Astrocyte of the spinal cord (primary cell): ENCODE measurements at places on chromosomes 16 and 17.

DNA sequence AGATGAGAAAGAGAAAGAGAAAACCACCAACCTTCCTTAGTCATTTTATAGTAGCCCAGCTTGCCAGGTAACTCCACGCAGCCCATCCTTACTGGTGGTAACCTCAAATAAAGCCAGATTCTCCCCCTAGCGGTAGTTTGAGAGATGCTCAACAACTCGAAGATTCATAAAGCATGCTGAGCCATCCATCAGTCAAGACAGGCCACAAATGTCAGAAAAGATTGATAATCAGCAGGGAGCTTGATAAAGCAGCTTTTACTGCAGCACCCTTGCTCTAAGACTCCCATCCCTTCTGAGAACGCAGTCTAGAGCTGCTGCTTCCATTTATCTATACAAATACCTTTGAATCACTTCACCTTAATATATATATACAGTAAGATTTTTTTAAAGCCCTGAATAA lies 451.5 kb upstream of the HSBP1 start:
- peak; percentile 61 for DNase-seq

DNA sequence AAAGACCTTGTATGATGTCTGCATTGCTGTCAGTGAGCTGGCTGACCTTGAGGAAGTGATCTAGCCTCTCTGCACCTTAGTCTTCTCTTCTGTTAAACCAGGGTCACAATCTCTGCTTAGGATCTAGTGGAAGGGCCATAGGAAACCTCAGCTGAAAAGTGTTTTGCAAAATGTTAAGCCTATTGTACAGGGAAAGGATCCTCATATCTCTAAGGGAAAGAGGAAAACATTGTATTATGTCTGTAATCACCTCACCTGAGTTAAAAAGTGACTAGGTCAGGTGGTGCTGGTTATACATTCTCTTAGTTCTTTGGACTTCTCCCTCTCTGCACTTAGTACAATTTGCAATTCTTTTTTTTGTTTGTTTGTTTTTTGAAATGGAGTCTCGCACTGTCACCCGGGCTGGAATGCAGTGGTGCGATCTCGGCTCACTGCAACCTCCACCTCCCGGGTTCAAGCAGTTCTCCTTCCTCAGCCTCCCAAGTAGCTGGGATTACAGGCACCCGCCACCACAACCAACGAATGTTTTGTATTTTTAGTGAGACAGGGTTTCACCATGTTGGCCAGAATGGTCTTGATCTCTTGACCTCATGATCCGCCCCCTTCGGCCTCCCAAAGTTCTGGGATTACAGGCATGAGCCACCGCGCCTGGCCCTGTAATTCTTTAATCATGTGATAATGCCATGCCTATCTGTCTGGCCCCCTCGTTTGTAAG lies 2.0 kb upstream of the SEPHS2 start:
- no peak for DNase-seq

- no peak for DNase-seq
These were observed 22.9 kb downstream of the C1QTNF1 start for GRCh38 chr17:79046916-79047280.

GRCh38 chr17:2064980-2065785 lies 10.3 kb downstream of the HIC1 start:
- DNase-seq = peak; percentile 82

- no peak for DNase-seq
These were observed 437.7 kb downstream of the HS3ST3B1 start for GRCh38 chr17:14738652-14738988.

GRCh38 chr16:75256696-75257343 lies 5.4 kb upstream of the BCAR1 start:
- peak; percentile 59 for DNase-seq

DNA sequence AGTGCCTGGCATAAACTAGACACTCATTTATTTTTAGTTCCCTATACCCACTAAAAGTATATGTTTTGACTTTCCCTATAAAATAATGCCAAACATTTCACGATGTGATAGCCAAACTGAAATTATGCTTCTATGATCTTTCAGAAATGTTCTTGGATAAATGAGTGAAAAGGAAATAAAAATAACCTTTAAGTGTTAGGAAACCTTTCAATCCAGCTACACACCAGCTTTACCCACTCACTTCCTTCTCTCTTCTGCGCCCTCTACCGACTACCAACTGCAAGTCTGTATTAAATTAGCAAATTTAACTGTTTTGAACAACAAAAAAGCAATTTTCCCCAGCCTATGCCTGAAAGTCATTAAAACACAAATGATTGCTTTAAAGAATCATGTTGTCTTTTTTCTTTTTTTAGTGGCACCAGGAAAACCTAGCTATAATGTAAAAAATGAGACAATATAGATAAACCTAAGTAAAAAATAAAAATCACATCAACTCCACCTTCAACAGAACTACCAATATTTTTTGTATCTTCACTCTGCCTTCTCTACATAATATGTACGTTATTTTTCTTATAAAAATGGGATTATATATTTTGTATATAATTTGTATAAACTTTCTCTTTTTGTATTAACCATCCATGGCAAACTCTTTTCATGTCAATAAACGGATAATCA lies 13.2 kb upstream of the TMEM100 start:
- peak; percentile 59 for DNase-seq

DNA sequence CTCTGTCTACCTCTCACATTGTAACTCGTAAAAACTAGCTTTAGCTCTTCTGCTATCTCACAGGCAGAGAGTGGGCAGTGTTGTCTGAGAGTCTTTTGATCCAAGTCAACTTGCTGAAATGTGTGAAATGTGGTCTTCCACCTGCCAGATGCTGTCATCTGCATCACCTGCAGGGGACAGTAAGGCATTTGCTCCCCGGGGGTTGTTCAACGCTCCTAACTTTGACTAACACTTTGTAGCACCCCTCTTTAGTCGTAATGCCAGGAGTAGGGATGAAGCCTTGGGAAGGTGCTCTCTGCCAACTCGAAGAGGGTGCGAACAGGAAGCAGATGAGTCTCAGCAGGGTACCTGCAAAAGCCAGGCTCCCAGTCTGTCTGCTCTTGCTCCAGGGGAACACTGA lies 36.1 kb downstream of the SNX11 start:
- DNase-seq = no peak

- no peak for DNase-seq
These were observed at the start of gene HBZ for GRCh38 chr16:152141-153128. HBZ (plus strand) TSS chr16:152644; CDS start chr16:152910, 266 bp downstream.

- DNase-seq = no peak
These were observed 31.4 kb downstream of the STX8 start for GRCh38 chr17:9544221-9544620.

DNA sequence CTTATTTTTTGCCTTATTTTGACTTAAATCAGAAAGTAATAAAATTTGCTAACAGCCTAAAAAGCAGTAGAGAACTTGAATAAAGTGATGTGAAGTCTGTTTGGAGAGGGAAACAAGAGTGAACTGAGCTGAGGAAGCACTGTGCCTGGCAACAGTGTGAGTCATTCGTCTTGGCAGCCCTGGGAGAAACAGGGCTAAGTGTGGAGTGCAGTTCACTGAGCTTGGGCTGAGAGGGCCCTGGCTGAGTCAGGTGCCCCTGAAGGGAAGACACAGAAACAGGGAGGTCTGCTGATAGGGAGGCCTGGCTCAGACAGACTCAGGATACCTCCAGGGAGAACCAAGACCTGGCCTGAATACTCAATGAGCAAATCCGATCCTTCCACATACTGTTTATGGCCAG lies 132.1 kb downstream of the HS3ST4 start:
- DNase-seq = no peak

DNA sequence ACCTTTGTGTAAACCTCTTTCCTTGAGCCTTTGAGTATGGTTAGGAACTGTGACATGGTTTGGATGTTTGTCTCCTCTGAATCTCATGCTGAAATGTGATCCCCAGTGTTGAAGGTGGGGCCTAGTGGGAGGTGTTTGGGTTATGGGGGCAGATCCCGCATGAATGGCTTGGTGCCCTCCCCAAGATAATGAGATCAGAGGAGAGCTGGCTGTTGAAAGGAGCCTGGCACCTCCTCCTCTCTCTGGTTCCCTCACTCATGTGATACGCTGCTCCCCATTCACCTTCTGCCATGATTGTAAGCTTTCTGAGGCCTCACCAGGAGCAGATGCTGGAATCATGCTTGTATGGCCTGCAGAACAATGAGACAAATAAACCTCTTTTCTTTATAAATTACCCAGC lies 1110.2 kb downstream of the CDH11 start:
- DNase-seq = no peak

- DNase-seq = peak; percentile 64
These were observed 125.8 kb downstream of the CCDC182 start for GRCh38 chr17:57619061-57619937.

GRCh38 chr17:11170881-11171280 lies 70.1 kb upstream of the SHISA6 start:
- DNase-seq = no peak

- no peak for DNase-seq
These were observed 239.7 kb upstream of the ERCC4 start for GRCh38 chr16:13680021-13680889.

DNA sequence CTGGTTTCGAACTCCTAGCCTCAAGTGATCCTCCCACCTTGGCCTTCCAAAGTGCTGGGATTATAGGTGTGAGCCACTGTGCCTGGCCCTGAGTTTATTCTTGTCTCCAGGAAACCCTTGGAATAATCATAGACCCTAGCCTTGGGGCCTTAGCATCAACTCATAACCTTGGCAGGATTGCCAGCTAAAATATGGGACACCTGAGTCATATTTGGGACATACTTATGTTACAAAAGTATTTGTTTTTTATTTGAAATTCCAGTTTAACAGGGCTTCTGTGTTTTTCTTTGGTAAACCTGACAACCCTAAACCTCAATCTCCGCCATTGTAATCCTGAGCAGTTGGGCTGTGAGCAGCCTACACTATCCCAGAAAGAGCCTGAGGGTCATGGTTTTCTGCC lies 28.6 kb upstream of the TNS4 start:
- no peak for DNase-seq

DNA sequence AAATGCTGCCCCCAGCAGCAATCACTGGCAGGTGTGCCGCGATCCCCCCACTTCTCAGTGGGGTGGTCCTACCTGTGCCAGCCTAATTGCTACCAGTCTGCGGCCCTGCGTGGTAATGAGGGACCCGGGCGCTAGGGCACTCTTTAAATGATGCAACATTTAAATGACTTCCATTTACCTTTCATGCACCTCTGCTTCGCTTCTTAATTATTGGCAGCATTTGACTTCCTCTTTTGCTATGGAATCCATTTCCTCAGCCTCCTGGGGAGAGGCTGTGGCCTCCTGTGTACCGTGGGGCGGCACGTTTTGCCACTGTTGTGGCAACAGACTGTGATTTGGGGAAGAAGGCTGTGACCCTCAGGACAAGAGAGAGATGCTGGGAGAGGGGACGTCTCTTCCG lies 86.1 kb downstream of the RPA1 start:
- no peak for DNase-seq

DNA sequence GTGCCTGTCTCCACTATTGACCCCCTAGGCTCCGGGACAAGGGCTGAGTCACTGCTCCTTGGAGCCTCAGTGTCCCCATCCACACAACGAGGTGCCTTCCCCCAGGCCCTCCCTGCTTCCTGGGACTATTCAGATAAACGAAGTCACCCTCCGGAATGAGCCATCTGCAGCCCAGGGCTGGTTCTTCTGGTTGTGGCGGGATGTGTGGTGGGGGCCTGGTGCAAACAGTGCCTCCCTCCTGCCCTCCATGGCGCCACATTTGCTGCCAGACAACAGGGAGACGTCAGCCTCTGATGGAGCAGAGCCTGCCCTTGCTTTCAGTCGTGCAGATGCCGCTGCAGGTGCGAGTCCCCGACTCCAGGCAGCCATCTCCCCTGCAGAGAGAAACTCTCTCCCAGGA lies 5.1 kb upstream of the KRT16 start:
- DNase-seq = no peak

GRCh38 chr16:80175011-80175410 lies 365.8 kb upstream of the DYNLRB2 start:
- DNase-seq = no peak

GRCh38 chr16:85041219-85042166 lies 13.9 kb downstream of the KIAA0513 start:
- no peak for DNase-seq

DNA sequence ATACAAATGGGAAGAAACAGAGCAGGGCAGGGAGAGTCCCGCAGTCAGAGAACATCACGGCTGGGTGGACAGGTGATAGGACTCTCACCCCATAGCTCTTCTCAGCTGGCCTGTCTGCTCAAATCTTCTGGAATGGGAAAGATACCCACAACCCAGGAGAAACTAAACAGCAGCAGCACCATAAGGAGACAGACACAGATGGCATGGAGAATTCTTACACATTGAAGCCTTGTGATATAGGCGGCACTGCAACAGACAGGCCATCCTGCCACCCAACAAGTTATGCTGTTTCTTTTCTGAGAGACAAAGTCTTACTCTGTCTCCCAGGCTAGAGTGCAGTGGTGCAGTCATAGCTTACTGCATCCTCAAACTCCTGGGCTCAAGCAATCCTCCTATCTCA lies 8.6 kb upstream of the ANKRD40CL start:
- DNase-seq = no peak

DNA sequence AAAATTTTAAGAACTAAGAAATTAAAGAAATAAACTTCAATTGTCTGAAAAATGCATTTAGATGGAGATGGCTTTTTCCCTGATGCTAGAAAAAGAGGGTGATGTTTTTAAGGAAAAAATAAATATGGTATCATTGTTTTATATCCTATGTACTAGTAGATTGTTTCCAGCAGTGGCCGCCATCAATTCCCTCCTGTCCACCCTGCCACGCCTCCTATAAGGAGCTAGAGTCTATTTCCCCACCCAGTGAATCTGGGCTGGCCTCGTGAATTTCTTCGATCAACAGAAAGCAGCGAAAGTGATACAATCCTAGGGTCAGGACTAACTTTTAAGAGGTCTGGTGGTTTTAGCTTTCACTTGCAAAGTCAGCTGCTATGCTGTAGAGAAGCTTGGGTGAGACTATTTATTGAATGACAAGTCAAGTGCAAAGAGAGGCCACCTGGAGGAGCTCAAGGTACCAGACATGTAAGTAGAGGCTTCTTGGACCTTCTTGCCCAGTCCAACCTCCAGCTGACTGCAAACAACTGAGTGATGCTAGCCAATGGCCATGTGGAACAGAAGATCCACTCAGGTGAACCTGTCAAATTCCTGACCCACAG lies 80.9 kb upstream of the MTMR4 start:
- no peak for DNase-seq

- DNase-seq = no peak
These were observed 55.9 kb upstream of the SLC5A11 start for GRCh38 chr16:24789881-24790280.

GRCh38 chr16:57277586-57277985 lies 6.9 kb downstream of the PLLP start:
- DNase-seq = peak; percentile 66

GRCh38 chr17:37476431-37477120 lies 13.1 kb upstream of the DUSP14 start:
- DNase-seq = no peak
